HS-5 (cell line): ENCODE measurements at places on chromosomes 3 and 15.

- no peak for DNase-seq
These were observed 14.3 kb downstream of the TLE3 start for GRCh38 chr15:70083418-70083817.

GRCh38 chr3:188747489-188747888 lies 424.3 kb upstream of the TPRG1 start:
- no peak for DNase-seq

DNA sequence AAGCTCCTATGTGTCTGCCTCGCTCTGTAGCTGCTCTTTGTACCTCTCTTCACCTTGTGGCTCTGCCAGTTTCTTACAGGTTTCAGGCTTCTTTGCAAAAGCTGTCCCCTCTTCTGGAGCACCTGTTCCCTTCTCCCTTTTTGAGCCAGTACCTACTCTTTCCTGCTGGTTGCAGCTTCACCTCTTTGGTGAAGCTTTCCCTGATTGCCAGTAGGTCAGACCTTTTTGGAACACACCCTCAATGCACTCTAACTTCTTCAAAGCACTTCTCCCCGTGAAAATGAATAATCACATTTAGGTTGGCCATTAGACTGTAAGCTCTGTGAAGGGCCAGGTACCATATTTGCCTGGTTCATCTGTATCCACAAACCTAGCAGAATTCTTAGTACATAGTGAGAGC lies 60.3 kb downstream of the BHLHE40 start:
- no peak for DNase-seq

- DNase-seq = peak; percentile 52
These were observed 38.2 kb upstream of the MAGI1 start for GRCh38 chr3:66076861-66077470.

DNA sequence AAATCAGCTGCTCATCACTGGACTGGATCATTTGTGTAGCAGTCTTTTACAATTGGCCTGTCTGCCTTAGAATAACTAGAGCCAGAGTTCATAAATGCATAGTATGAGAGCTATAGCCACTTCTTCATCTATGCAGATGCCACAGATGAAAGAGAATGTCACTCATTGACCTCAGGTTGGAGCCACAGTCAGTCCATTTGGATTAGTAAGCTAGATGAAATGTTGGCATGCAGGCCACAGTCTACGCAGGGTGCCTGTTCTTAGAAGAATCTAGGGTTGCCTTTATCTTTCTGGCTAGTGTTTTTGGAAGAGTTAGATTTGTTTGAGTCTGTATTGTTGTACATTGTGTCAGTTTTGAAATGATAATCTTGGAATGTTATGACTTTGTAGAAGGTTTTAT lies 25.4 kb upstream of the EDEM1 start:
- peak; percentile 37 for DNase-seq

DNA sequence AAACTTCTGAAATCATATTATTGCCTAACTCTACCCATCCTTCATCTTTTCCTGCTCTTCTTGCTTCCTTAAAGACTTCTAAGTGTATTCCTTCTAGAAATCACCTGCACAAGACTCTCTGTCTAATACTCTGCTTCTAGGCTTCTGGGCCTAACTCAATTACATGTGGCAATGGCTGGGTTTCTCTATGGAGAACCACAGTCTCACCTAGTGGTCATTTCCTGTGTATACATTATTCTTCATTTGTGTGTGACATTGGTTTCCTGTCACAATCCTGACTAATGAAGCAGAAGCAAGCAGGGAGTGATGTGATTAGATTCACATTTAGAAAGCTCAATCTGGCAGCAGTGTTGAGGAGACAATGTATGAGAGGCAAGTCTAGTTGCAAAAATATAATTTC lies 16.9 kb upstream of the CLDN1 start:
- DNase-seq = peak; percentile 18

- DNase-seq = no peak
These were observed 99.4 kb downstream of the DTWD1 start for GRCh38 chr15:49720261-49720660.

GRCh38 chr3:58536501-58537411 lies at the start of gene ACOX2:
ACOX2 (minus strand) TSS chr3:58537190; CDS start chr3:58535106, 2,084 bp downstream.
- no peak for DNase-seq

DNA sequence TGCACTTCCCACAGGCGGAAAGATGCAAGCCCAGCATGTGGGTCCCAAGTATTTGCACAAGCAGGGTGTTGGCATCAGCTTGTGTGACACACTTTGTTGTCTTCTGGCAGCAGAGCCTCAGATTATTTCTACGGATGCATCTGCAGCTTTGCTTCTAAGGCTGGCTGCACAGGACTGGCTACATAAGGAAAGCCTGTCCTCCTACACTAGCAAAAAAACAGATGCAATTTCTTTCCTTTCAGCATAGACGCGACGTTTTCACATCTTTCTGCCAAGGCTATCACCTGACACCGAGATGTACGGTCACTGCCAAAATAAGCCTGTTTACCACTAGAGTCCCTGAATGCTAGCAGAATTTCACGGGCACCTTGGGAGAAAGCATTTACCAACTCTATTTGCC lies 13.5 kb downstream of the MRPS11 start:
- no peak for DNase-seq

DNA sequence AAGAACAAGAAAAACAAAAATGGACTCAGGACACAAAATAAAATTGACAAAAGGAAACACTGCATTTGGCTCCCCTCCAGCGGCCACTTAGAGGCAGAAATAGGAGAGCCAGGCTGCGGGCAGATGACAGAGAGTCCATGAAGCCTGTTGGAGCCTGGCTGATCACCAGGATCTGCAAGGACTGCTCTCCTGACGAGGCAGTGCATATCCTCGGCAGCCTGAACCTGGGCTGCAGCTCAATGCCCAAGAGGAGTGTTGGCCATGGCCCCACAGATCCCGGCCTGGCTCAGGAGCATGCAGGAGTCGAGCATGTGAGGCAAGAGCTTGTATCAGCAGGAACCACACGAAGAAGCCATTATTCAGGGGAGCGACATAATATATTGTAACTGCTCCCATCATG lies 199.8 kb downstream of the STT3B start:
- DNase-seq = no peak

GRCh38 chr3:13197795-13198194 lies 124.6 kb upstream of the IQSEC1 start:
- no peak for DNase-seq

GRCh38 chr3:197592361-197593045 lies 36.7 kb upstream of the BDH1 start:
- DNase-seq = no peak

DNA sequence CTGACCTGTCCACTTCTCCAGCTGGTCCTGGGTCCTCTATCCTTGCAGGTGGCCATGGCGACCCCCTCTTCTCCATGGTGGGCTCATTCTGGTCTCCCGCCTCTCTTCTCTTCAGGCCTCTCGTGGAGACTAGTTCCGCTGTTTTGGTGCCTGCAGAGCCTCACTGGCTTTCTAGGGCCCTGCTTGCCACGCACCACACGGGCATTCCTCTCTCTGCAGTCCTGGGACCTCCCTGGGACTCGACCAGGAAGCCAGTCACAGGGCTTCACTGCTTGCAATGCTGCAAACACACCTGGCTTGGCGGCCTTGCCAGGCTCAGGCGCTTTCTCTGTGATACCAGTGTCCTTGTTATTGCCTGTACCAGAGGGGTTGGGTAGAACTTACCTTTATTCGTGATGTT lies 9.1 kb downstream of the SLC28A1 start:
- DNase-seq = no peak

DNA sequence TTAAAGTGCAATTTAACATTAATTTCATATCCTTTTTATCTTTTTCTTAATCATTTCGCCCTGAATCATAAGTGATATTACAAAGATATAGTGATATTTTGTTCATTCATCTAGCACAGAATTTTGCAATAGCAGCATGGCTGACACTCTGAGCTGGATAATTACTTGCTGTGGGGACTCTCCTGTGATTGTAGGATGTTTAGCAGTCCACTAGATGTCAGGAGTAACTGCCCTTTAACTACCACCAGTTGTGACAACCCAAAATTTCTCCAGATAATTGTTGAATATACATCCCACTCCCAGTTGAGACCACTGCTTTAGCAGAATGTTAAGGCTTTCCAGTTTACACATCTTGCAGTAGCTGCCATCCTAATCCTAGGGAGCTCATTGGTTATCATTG lies 196.8 kb upstream of the MBNL1 start:
- peak; percentile 28 for DNase-seq

DNA sequence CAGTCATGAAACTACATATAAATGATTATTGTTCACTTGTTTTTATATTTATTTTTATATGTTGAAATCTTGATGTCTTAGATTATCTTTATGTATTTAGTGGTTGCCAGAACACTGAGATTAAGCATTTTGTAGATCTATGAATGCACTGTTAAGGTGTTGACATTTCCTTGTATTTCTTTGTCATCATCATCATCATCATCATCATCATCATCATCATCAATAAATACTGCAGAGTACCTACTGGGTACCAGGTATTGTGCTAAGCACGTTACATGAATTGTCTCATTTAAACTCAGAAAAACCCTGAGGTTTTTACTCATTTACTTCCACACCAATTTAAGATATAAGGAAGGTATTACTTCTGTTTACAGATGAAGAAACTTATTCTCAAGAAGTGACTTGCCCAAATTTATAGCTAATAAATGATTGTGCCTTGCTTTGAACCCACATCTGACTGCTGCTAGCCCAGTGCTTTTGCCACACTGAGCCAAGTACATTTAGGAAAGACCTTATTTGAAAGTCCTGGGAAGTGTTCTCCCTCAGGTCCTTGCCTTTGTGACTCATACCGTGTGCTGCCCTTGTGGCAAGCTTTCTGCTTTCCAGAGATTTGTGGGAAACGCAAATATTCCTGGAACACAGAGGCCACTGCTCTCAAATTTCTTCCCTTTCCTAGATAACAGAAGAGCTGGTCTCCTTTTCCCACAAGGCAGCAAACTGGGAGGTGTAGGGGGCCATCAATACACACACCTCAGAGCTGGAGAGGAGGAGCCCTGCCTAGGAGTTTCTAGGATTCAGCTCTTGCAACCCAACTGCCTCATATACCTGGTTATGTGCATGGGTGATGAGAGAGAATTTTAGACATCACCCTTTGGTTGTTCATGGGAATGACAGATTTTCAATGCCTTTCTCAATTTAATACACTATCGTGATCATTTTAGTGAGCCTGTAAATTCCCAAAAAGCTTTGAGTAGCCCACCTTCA lies 115.4 kb upstream of the C15orf61 start:
- DNase-seq = no peak

DNA sequence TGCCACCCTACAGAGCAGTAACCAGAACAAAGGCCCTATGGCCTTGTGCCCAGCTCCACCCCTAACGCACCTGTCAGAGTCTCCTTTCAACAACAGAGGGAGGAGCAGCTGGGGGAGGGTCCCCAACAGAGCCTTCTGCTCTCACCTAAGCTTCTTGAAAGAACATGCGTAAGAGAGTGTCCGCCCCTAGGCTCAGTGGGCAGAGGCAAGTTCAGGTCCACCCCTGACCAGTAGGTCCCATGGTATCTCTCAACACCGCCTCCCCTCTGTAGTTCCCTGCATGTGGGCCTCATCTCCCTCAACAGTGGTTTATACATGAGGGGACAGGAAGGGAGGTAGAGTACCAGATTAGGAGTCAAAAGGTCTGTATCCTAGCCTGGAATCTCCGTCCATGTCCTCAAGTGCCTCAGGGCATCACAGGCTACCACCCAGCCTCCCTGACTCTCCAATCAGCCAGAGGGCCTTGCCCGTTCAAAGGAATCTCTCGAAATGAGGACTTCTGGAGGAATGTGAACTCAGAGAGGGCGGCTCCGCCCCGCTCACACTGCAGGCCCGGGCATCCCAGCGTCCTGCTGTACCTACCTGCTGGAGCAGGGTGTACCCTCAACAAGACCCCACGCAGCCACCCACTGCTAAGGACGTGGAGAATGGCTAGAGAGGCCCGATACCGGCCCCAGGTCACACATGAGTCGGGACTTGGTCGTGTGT lies 680 bp downstream of the POC1A start:
- peak; percentile 28 for DNase-seq

- no peak for DNase-seq
These were observed 90.4 kb downstream of the TJP1 start for GRCh38 chr15:29731865-29732264.

GRCh38 chr3:193830791-193831191 lies 237.8 kb downstream of the OPA1 start:
- DNase-seq = no peak

DNA sequence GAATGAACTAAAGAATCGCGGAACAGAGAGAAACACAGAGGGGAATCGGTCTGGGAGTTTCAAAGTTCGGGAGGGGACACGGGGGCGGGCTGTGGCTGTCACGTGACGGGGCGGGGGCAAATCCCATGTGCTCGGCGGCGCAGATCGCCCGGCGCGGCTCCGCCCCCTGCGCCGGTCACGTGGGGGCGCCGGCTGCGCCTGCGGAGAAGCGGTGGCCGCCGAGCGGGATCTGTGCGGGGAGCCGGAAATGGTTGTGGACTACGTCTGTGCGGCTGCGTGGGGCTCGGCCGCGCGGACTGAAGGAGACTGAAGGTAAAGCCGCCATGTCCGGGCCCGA lies at the start of gene EIF4G1:
TSS of gene EIF4G1 (plus strand) at position 244 of the 337 bp plus-strand sequence. CDS start 1,191 bp downstream, outside the sequence.
- peak; percentile 62 for DNase-seq

DNA sequence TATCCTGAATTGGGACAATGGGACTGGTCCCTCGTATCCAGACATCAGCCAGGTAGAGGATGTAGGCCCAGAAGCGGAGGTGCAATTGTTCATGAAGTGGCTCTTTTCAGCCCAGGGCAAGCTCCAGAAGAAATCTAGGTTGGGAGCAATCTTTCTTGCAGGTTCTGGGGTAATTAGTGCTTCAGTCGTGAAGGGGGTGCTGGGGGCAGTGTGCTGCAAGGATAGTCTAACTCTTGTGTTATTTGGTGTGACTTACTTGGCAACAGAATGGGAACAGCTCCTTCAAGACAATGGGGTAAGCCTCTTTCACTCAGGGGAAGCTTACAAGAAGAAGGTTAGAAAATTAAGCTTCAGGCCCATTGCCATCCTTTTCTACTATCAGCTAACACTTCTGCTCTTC lies 273.0 kb downstream of the DIPK2A start:
- no peak for DNase-seq

DNA sequence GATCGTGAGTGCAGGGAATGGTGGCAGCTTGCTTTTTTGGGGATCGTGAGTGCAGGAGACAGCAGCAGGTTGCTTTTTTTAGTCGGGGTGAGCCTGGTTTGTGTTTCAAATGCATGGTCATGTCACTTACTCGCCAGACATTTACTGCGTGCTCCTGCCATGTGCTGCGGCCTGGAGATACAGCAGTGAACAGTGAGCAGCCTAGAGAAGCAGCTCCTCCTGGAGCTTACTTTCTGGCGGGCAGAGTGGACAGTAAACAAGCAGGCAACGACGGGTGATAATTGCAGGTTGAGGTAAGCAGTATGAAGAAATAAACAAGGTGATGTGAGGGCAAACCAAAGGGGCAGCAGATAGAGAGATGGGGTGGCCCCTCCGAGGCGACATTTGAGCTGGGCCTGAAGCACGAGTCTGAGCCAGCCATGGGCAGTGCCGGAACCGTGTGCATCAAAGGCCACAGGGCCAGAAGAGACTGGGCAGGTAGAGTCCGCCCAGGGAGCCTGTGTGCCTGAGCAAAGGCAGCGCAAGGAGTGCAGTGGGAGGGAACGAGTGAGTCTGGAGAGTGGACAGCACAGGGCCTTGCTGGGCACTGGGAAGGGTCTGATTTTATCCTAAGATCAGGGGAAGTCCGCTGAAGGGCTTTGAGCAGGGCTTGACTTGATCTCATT lies 57.3 kb upstream of the RASA2 start:
- DNase-seq = no peak
